ENCODE measurements at places on chromosomes 2 and 18.

GRCh38 chr18:48404716-48405507 is 4.3 kb downstream of the ZBTB7C start:
- no peak for DNase-seq

GRCh38 chr2:42957109-42957860 is 164.9 kb upstream of the HAAO start:
- no peak for DNase-seq

DNA sequence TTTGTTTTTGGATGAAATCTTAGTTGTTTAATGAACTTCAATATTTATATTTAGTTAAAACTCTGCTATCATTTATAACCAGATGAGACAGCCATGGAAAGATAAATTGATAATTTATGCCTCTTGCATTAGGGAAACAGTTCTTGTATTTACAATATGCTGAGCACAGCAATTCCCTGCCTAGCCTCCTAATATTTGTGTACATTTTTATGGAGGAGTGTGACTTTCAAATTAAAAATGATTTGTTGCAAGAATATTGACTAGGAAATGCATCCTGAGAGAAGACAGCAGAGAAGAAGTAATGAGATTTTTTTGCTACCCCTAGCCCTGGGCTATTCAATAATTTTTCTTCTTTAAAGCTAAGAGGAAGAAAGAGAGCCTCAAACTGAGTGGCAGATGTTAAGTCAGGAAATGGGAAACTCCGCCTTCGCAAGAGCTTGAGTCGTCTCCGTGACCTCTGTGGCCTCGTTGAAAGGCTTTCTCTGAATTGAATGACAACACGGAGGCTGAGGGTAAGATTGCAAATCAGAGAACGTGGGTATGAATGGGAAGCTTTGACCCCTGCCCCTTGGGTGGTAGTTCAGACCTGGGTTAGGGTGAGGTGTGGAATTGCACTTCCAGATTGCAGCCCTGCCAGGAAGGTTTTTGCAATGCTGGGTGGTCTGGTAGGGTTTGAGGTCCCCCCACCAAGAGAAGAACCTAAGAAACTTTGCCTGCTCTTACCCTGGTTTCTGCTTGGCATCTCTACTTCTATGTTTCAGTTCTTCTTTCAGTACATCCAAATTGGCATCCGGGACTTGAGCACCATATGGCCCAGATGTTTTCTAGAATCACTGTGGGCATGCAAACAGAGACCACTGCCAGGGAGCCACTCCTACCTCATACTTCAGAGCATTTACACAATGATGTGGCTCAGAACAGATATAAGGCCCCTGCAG is 210.3 kb upstream of the RBMS1 start:
- DNase-seq, result no peak

DNA sequence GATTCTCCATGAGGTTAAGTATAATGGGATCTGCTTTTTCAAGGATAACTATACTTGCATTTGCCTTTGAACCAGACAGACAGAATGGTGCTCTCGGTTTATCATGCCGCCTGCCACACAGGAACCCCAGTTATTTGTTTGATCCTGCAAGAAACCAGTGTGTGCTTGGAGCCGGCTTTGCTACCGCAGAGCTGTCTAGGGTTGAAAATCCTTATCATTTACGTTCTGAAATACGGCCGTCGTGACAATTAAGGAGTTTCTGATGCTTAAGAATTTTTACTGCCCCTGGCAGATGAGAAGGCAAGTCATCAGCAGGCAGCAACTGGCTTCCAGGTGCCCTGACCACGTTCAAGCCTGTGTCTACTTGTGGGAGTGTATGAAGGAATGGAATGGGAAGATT is 112.0 kb downstream of the GBX2 start:
- no peak for DNase-seq

DNA sequence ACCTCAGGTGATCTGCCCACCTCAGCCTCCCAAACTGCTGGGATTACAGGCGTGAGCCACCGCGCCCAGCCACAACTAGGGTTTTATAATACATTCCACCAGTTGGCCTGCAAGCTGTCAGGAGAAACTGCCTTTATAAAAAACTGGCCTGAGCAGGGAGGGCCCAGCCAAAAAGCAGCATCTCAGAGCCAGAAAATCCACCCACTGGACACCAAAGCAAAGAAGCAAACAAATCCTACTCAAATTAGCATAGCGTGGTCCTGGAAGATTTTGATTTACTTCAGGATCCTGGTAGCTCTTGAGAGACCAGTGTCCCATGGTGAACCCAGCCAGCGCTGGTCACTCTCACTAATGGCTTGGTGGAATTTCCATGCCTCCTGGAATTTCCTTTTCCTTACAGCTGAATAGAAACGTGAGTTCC is 60.0 kb upstream of the PXDN start:
- no peak for DNase-seq

DNA sequence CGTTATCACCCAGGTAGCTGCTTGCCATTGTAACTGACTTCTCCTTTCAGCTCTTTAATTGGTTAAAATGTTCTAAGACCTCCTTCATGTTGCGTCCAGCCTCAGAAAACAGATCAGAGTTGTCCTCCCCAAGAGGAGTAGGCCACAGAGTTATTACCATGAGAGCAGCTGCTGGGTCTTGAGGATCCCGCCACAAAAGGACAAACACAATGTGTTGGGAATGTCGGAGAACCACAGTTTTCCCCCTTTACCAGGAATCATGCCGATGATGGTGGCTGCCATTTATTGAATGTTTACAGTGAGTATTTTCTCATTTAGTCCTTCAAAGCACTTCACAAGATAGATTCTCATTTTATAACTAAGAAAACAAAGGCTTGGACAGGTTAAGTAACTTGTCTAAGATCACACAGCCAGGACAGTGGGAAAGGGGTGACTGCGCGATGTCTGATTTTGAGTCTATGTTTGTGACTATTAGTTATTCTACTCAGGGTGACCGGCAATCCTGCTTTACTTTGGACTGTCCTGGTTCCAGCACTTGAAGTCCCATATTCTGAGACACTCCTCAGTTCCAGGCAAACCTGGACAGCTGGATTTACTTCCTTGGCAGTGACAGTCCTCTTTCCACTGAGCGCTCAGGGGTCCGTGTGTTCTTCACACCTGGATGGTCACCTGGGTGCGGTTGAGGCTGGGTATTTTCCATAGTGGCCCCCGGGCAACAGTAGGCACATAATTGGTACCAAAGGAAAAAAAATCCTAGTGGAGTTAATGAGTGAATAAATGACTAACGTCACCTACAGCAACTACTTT is 93.6 kb downstream of the LIPG start:
- no peak for DNase-seq

DNA sequence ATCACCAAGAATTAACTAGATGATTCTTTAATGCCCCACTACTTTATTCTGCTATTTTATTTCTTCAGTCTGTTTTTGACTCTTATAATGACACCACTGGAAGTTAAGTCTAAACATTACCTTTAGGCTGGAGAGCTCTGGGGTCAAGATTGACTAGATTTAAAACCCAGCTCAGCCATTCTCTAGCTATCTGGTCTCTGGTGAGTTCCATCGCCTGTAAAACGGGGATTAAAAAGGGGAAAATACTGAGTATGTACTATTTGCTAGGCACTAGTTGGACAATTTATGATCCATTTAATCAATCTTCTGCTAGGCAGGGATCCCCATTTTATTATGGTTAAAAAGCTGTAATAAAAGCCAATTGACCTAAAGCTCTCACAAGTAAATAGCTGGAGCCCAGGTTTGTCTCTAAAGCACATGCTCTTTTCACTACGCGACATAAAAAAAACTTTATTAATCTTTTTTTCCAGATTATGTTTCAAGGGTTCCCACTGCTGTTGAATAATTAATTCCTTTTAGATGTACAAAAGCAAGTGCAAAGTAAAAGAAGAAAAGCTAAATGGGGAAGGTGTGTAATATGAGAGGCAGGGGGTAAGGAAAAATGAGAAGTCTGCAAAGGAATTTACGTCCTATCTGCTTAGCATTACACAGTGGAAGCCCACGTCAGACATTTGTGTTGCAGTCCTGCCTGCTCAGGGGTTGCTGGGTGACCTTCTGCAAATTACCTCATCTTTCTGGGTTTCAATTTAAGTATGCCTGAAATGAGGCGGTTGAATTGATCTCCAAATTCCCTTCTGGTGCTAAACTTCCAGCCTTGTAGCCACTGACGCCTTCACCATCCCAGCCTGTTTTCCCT is 918 bp upstream of the NABP1 start:
- no peak for DNase-seq

- no peak for DNase-seq
Observed at GRCh38 chr2:241574911-241575623, 16.5 kb downstream of the BOK start.

DNA sequence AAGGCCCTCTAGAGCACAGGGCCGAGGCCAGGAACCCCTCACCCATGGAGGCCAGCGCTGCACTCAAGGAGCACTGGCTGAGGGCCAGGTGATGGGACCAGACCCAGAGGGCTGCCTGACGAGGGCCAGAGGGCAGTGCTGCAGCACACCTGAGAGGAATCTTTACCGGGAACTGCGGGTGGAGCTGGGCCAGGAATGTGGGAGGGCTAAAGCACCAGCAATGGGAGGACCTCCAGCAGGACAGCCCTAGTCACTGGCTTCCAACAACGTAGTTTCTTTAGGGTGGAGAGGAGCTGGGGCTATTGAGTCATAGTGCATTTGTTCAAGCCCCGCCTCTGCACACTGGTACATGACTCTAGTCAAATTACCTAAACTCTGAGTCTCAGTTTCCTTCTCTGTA is 143.4 kb downstream of the TMEM17 start:
- DNase-seq, result no peak

- DNase-seq, result no peak
Observed at GRCh38 chr2:142725386-142725785, 152.1 kb upstream of the KYNU start.

GRCh38 chr2:44700824-44701223 is 240.7 kb upstream of the SIX3 start:
- no peak for DNase-seq

DNA sequence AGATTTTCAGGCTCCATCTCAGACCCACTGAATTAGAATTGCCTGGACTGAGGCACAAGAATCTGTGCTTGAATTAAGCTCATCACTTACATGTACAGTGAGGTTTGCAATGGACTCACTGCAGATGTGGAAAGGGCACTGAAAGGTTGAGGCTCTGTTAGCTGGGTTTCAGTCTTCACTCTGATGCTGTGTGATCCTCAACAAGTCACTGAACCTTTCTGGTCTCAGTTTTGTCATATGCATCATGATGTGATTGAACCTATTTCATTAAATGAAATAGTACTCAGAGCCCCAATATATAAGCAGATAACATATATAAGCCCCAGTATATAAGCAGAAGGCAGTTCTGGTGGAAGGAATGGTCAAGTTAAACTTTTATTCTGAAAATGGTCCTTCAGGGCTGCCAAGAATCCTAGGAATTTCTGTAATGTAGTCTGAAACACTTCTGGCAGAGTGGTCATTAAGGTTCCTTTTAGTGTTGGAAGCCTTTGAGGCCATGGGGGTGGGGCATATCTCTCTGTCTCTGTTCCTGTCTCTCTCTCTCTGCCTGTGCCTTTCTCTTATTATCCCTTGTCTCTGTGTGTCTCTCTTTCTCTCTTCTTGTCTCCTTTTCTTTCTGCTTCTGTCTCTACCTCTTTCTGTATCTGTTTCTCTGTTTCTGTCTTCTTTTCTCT is 110.4 kb downstream of the ADCYAP1 start:
- no peak for DNase-seq

All from activated CD4-positive, CD25-positive, alpha-beta regulatory T cell treated with anti-CD3 and anti-CD28 coated beads, Interleukin-2, amount 50 U/mL, for 72 hours (primary cell).